ENCODE measurements at places on chromosomes 5 and 9.

- DNase-seq = no peak
Measured at GRCh38 chr9:76366275-76366674, 28.0 kb downstream of the RFK start.

GRCh38 chr5:134590992-134591659 is 41.5 kb downstream of the SAR1B start:
- DNase-seq = no peak

DNA sequence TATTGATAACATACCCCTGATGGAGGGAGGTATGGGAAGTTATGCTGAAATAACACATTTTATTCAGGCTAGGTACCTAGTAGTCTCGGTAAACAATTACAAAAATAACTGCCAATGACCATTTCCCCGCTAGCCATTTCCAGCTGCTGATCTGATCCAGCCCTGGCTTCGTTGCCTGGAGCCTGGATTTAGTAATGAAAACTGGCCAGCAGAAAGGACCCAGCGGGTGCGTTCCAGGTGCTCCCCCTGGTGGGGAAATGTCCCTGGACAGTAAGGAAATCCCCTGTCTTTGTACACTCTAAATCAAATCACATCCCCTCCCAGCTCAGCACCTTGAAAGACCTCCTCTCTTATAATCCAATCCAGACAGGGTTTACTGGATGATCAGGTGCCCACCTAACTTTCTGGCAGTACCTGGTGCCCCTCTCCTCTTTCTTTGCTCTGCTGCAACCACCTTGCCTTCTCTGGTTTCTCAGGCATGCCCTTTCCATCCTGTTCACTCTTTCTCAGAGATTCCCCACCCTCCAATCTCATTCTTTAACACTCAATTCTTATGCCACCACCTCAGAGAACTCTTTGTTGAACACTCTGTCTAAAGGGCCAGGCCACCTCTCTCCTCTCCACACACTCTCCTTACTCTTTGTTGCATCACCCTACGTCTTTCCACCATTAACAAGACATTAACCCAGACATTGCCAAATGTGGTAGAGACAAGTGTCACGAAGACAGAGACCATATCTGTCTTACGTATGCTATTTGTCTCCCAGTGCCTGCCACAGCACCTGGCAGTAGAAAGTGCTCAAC is 50.1 kb upstream of the SMAD5 start:
- peak; percentile 66 for DNase-seq

- no peak for DNase-seq
Measured at GRCh38 chr9:11928871-11929321, 764.3 kb upstream of the TYRP1 start.

- DNase-seq = peak; percentile 78
Measured at GRCh38 chr5:180315762-180316212, 23.9 kb upstream of the MAPK9 start.
